KBM-7 (cell line): ENCODE measurements at places on chromosomes 7 and 10.

- DNase-seq = no peak
These were observed 504.4 kb downstream of the GALNT17 start for GRCh38 chr7:71636329-71636728.

DNA sequence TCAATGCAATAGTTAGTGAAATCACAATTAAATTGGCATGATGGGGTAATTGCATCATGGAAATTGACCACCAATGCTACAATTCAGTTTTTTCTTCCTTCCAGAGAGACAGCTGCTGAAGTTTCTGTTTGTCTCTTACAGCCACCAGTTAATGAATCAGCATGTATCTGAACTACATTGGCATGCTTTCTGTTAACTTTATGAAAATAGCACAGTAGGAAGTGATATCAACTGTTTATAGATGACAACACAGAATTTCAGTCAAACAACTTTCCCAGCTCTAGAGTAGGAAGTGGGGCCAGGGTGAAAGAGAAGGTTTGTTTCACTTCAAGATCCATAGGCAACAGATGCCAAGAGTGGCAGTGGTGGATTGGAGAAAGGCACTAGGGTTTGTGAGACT is 339.6 kb upstream of the VWC2 start:
- no peak for DNase-seq

DNA sequence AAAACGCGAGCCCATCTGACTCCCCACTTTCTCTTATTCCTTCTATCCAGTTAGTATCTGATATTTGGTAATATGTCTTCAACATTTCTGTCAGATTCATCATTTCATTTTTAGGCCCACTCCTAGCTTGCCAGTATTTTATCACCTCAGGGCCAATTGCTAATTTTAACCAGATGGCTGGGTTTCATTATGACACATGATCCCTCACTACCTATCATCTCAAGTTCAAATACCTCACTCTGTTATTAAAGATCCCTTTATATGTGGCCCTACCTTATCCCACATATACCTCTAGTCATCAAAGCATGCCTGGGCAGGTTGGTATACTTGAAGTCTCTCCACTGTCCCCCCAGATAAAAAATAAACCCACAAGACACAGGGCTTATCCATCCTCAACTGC is 104.9 kb downstream of the RNLS start:
- no peak for DNase-seq

DNA sequence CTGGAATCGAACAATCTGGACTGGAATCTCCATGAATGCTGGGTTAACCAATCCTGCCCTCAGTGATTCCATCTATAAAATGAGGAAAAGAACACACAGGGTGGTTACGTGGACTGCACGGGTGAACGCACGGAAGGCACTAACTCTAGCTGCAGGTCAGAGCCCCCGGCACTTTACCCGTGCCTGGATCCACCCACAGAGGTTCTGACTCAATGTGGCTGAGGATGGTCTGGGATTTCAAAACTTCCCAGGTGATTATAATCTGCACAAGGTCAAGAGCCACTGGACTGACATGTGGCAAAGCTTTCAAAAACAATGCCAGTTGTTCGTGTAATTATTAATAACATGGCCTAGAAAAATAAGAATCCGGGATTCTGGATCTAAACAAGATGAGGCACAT is 29.2 kb downstream of the KIAA1549 start:
- no peak for DNase-seq

DNA sequence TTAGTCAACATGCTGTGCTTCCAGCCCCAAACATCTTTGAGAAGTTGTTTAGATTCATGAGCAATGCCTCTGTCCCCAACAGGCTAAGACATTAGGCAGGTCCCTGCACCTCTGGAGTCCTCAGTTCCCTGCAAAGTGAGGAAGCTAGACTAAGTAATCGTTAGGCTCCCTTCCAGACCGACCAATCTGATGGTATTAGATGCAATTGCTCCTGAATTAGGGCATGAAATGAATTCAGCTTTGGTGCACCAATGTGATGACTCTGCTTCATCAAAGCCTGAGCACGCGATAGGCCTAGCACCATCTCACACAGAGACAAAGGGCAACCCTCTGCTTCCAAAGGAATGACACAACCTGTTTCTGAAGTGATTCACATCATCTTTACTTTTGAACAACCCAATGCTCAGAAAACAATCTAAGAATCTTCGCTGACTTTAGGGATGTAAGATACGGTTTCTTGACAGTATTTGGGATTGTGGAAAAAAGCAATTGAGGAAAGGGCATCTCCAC is 723 bp upstream of the TES start:
- DNase-seq = no peak

DNA sequence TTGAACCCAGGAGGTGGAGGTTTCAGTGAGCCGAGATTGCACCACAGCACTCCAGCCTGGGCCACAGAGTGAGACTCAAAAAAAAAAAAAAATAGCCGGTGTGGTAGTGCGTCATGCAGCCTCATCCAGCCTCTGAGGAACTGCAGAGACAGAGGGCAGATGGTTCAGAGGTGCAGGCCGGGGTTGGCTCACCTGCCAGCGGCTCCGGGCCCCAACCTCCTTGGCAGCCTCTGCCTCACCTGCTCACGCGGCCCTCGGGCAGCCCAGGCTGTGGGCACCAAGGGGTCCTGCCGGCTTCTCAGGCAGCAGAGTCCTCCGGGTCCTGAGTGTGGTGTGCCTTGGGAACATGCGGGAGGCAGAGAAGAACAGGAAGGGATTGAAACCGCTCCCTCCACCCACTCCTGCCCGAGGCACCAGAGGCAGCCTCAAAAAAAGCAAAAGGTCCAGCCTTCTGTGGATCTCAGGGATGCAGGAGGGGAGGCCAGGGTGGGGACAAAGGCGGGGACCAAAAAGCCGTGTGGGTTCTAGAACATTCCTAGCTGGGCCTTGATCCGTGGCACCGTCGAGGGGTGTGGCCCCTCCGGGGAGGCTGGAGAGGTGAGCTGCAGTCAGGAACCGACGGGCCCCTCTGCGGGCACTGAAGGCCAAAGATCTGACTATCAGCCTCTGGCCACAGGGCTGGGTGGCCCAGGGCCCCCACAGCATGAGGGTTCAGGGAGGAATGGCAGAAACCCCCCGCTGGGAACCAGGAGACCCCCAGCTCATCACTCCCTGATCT is 55.4 kb upstream of the DNAJB6 start:
- no peak for DNase-seq

- no peak for DNase-seq
These were observed 23.0 kb upstream of the RHEB start for GRCh38 chr7:151542606-151543130.

- DNase-seq = no peak
These were observed 181.5 kb upstream of the HPS1 start for GRCh38 chr10:98628206-98628605.

- DNase-seq = no peak
These were observed 108.3 kb downstream of the AOAH start for GRCh38 chr7:36615852-36616540.
